Motor neuron (in vitro differentiated cells): ENCODE measurements at places on chromosomes 2 and 18. TPM values are rescaled to one million over a fixed set of nuclear protein-coding genes. Genes with fewer than 3 reads are reported as not detected.

DNA sequence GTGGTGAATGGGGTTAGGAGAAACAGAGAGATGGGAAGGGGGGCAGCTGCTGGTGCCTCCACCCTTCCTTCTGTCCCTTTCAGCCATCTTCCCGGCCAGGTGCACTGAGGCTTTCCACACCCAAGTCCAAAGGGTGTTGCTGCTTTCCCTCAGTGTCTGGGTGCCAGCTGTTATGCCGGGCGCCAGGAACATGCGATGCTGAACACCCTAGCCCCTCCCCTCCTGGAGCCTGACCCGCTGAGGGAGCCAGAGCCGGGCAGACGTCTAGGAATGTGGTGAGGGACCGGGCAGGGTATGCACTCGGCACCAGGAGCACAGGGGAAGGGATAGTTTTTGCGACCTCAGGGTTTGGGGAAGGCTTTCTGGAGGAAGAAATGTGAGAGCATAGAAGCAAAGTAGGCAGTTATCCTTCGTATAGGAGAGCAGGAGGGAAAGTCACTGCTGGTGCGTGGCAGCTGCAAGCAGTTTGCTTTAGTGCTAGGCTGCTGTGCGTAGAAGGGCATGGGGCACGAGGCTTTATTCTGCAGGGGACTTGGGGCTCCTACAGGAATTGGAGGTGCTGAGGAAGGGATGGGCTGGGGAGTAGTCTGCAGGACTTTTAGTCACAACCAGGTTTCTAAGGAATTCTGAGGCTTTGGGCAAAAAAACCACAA, 147.7 kb downstream of the TSN start:
- ATAC-seq: peak; percentile 60

DNA sequence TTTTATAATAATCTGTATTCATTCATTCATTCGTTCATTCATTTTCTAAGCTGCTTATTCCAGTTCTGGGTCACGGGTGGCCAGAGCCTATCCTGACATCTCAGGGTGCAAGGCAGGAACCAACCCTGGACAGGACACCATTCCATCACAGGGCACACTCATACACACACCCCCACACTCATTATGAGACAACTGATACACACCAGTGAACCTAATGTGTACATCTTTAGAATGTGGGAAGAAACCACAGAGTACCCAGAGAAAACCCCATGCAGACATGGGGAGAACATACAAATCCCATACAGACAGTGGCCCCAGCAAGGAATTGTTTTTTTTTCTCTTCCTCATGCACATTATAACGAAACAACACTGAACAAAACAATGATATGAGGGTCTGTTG, 54.7 kb downstream of the RTN4 start:
- ATAC-seq: no peak

GRCh38 chr2:268323-268722, 3.6 kb downstream of the ACP1 start:
- no peak for ATAC-seq

DNA sequence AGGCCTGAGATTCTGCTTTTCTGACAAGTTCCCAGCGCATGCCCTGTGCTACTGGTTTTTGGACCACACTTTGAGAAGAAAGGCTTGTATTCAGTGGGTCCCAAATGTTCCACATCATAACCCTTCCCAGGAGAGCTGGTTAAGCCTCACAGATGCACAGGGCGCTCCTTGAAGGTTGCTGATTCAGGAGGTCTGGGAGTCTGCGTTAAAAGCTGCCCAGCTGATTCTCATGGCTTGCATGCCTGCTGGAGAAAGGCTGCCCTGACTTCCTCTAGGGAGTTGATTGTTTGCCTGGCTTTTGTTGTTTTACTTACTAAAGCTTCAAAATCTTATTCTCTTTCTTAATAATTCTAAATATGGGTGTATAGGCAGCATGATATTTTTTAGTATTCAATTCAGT, 20.7 kb downstream of the CRYGD start:
- no peak for ATAC-seq

GRCh38 chr2:235868224-235868623, 300.0 kb downstream of the GBX2 start:
- no peak for ATAC-seq

- ATAC-seq: no peak
These were observed 81.0 kb upstream of the EPAS1 start for GRCh38 chr2:46216213-46216612.

DNA sequence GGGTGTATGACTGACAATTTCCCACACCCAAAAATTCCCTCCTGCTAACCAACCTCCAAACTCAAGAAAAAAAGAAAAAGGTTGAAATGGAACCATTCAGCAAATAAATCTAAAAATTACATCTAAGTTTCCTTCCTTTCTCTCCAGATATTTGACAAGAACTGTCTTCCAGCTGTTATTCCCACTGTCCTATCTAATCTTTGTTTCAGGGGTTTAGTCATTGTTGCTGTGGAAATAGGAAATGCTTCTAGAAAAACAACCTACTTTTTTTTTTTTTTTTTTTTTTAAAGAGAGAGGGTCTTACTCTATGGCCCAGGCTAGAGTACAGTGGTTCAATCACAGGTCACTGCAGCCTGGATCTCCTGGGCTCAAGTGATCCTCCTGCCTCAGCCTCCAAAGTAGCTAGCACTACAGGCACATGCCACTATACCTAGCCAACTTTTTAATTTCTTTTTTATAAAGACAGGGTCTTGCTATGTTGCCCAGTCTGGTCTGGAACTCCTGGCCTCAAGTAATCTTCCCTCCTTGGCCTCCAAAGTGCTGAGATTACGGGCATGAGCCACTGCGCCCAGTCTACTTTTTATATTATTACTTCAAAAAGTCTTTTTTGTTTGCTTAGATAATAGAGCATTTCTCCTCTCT, 88.1 kb downstream of the ITSN2 start:
- no peak for ATAC-seq

- peak; percentile 47 for ATAC-seq
These were observed 221.9 kb downstream of the ZNF407 start for GRCh38 chr18:74819433-74820059.

- no peak for ATAC-seq
These were observed 461 bp downstream of the PRADC1 start for GRCh38 chr2:73232403-73233153.

- ATAC-seq: no peak
These were observed 293.9 kb downstream of the SATB2 start for GRCh38 chr2:199163613-199164458.

DNA sequence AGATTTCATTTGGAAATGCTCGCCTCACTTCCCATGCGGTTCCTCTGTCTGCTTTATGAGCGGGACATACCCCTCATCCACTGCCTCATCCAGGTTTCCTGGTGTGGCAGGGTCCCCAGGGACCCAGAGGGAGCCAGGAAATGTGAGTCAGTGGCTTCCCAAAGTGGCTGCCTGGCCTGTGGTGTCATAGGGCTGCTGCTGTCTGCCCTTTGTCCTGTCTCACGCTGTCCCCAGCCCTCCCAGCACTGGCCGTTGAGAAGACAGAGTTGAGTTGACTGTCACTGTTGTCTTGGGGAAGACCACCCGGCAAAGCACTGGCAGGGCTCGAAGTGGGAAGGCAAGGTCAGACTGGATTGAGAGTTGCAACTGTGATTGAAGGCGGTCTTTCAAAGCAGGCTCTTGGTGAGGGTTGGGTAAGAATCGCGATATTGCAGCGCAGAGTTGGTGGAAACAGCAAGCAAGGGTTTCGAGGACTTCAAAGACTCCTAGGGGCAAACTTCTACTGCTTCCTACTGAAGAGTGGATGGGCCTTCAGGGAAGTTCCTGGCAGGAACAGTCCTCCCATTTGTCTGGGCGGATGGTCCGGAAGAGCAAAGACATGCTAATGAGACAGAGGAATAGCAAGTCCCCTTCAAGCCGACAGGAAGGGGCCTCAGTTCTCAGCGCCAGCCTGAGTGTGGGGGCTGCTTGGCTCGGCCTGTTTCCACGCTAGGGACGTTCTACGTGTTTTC, 33.9 kb downstream of the RAB31 start:
- no peak for ATAC-seq

DNA sequence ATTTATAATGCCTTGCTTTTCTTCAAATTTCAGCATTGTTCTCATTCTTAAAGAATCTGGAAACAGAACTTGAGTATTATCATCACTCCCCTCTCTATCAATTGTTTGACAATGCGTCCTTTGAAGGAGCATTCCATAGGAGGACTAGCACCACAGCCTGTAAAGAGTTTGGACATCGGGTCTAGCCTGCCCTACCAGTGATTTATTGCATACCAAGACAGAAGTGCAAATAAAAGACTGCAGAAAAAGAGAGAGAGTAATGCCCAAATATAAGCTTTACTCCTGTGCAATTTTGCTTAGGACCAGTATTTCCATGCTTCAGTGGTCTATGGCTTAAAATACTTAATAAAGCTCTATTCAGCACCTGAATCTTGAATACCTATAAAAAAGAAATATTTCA, 55.4 kb upstream of the MAP2 start:
- ATAC-seq: no peak

The GALNT14 gene
- 0.87 and 2.8 TPM in 2 replicates for total RNA-seq

The ERBB4 gene
- 17.1 and 17.5 TPM in 2 replicates for total RNA-seq

The ATIC gene
- total RNA-seq: 194 and 240 TPM in 2 replicates
